Activated T-cell treated with anti-CD3 and anti-CD28 coated beads, Interleukin-2, amount 50 U/mL, for 48 hours (primary cell): ENCODE measurements at places on chromosomes 1 and 21.

DNA sequence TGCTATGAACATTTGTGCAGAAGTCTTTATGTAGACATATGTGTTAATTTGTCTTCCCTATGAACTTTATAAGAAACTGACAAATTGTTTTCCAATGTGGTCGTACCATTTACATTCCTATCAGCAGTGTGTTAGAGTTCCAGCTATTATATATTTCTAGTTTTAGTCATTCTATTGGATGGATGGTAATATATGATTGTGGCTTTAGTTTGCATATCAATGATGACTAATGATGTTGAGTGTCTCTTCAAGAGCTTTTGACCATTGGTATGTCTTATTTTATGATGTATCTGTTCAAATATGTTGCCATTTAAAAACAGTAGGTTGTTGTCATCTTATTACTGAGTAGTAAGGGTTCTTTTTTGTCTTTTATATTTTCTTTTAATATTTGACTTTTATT, 16.2 kb upstream of the ZNF326 start:
- DNase-seq: no peak

DNA sequence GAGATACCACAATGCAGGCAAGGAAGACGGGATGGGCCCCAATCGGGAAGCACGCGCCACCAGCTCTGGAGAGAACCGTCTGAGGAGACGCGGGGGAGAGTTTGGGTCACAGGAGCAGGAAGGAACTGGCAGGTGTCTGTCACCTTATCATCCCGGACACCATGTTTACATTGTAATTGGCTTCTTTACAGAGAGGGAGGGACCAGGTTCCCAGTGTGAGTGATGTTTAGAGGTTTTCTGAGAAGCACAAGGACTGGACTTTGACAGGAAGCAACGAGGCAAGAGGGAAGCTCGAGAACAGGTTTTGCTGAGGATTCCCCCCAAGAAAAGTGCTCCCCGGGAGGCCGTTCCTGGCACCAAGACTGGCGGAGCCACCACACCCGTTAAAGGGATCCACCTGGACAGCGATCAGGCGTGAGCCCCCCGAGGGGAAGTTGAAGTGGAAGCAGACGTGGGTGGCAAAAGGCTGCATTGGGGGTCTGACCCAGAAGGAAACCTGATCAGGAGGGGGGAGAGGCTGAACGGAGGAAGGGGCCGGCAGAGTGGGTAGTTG, 957 bp downstream of the EPS15 start:
- peak; percentile 61 for DNase-seq

DNA sequence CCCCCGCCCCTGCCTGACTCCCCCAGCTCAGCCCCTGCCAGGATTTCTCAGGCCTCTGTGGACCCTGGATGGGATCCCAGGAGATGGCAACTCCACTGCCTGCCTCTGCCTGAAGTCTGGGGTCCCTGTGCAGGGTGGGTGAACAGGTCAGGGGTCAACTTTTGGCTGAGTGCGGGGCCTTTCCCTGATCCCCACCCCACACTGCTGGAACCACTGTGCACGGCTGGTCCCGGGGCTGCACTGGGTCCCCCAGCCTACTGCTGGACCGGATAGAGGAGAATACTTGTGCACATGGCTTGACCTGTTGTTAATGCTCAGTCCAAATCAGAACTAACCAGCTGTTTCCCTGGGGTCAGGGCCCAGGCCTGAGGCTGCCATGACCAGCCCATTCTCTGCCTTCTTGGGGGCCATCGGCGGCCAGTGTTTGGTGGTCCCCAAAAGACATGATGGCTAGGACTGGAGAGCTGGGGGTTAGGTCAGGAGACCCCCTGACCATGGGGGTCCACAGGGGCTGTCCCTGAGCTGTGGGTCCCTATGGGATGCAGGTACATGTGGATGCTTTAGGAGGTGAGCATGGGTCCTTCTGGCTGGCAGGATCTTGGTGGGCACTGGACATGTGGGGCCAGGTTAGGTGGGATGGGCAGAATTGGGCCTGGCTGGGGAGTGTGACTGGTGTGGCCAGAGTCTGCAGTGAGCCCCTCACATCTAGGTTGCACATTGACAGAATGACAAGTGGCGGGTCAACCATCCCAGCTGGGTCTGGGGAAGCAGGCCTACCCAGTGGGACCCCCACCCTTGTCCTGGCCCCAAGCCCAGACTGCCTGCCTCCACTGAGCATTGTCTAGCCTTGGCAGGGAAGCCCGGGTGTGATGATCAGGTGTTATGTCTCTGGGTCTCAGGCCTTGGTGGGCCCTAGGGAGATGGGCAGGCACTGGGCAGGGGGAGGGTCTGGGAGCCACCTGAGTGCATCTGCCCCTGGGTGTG, 19.0 kb upstream of the ZNF678 start:
- DNase-seq: no peak

- no peak for DNase-seq
Observed at GRCh38 chr1:25445993-25446538, 15.4 kb downstream of the MACO1 start.

GRCh38 chr1:89918794-89919155, 76.1 kb upstream of the ZNF326 start:
- DNase-seq: no peak

GRCh38 chr1:41072051-41072450, 50.5 kb upstream of the SLFNL1 start:
- no peak for DNase-seq

DNA sequence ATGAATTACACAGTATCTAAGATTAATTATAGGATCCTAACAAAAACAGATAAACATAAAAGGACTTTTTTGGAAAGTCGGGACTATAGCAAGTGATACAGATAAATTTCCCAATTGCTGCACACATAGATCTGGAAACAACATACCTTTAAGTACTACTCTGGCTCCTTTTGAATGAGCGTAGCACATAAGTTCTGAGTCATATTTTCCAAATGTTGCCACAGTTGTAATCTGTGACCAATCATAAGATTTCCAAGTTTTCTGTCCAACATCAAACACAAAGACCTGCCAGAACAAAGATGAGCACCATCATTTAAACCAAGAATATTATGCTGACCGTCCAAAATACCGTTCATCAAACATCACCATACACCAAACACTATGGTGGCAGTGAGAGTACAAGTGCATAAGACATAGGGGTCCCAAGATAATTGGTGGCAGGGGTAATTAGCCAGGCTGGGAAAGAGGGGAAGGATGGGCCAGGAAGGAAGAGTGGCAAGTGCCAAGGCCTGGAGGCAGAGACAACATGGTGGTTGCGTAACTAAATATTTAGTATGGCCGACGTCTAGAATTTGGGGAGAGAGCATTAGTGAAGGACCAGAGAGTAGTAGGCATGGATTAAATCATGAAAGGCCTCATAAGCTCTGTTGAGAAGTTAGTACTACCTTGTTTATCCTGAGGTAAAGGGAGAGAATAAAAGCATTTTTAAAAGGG, 3.6 kb downstream of the CTBS start:
- no peak for DNase-seq

DNA sequence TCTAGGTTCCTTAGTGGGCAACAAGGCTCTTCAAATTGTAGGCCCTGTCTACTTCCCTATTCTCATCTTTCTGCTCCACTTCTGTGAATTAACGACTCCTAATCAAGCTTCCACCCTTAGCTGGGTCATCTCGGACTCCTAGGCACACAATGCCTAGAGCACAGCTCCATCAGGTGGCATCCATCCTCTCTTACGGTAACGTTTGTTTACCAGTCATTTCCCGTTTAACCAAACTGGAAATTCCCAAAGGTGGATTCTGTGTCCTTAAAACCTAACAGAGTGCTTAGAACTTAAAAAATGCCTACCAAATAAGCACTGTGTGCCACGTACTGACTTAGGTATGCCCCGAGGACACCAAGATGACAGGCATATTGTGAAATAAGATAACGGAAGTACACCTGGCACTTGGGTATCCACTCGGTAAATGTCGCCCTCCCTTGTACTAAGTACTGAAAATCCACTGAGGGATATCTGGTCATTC, 1.5 kb downstream of the PARP1 start:
- DNase-seq: no peak

- DNase-seq: no peak
Observed at GRCh38 chr1:154750681-154751665, 119.1 kb downstream of the KCNN3 start.

GRCh38 chr1:47703156-47703825, 265.4 kb downstream of the FOXD2 start:
- DNase-seq: no peak

GRCh38 chr1:83508485-83509151, 490.3 kb downstream of the TTLL7 start:
- peak; percentile 26 for DNase-seq

DNA sequence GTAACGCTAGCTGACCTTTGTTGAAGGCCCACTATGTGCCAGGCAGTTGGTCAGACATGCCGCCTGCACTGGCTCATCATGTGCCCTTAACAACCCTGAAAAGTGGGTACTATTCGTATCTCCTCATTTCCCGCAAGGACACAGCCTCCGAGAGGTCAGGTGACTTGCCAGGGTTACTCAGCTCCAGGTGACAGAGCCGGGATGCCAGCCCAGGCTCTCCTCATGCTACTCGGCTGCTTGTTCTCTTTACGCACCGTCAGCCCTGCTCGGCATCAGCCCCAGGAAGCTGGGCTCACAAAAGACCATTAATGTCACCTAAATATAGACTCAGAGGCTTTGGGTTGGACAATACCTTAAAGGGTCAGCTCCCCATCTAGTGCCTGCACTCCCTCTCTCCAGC, 29.0 kb downstream of the GRHL3 start:
- DNase-seq: no peak

GRCh38 chr1:228830954-228831481, 95.7 kb downstream of the RHOU start:
- no peak for DNase-seq
